Stimulated activated CD4-positive, alpha-beta T cell treated with anti-CD3 and anti-CD28 coated beads, Interleukin-2, amount 100 ng/mL, for 48 hours (primary cell): ENCODE measurements at places on chromosomes 12 and 14.

DNA sequence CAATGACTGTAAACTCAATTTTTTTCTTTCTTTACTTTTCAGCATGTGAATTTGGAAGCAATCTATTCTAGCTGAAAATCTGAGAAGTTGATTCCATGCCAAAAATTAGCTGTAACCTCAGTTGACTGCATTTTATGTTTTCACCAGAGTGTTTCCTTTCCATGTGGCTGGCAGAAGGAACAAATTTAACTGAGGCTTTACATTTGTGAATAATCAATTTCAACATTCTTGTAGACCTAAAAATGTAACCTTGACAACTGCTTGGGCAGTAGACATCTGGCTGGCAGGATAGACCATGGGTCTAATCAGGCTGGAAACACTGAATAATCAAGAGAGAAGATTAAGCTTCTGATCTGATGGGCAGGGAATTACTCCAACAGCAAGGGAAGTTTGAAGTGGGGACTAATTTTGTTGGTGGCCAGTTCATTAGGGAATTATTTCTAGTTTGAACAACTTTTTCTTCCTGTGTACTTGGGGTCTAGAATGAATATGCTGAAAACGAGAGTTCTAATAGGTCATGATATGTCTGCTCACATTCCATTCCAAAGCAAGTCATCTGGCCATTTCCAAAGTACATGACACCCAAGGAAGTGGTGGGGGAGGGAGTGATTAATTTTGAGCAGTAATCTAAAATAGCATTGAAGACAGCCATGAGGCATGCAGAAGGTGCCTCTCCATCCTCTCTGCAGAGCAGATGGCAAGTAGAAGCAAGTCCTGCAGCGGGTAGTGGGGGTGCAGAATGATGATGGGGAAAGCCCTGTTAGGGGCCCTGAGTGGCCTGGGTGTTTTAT is 68.2 kb downstream of the ATP23 start:
- DNase-seq, result no peak

DNA sequence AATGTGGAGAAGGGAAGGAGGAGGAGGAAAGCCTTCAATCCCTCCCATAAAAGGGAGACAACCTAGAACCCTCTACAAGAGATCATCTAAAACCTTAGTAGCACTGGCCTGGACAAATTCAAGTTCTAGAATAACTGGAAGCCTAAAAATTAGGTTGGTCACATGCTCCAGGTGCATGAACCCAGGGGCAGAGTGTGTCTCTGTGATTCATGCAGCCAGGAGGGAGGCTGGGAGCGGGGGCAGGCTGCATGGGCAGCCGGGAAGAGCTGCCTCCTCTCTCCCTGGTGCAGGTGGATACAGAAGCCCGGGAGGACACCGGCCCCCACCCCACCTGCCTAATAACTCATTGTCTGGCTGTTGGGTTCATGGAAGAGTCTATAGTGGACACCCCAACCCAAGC is 38.6 kb downstream of the CCDC85C start:
- no peak for DNase-seq

GRCh38 chr14:105050551-105050897 is 14.7 kb downstream of the GPR132 start:
- no peak for DNase-seq

GRCh38 chr12:49920241-49920914 is 16.7 kb upstream of the FAIM2 start:
- no peak for DNase-seq

GRCh38 chr12:12425616-12426015 is 68.7 kb downstream of the BORCS5 start:
- DNase-seq, result no peak

DNA sequence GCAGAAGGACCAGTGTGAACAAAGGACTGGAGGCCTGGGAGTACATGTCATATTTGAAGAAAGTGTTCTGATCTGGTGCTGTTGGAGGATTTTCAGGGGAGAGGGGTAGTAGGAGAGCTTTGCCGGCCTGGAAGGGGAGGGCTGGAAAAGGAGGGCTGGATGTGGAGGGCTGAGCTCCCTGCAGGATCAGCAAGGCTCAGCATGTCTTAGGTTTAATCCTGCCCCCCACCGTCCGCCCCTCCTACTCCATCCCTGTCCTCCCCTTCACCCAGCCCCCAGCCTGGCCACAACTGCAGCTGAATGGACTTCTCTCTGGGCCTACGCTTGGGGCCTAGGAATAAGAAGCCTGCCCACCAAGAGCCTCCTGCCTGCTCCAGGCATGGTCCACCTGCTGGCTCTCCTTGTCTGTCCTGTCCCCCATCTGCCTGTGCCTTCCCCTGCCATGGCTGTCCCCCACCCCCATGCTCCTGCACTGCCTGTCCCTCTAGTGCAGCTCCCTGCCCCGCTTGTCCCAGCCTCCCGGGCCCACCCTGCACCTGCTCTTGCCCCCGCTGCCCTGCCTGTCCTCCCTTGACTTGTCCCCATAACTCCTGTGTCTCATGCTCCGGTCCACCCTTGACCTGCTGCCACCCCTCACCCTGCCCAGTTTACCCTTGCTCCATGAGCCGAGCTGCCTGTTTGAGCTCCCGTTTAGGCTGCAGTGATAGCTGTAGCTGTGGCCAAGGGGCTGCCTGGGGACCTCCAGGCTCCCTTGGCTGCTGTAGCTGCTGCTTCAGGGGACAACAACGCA is 9.8 kb upstream of the RARG start:
- no peak for DNase-seq
